ENCODE measurements at places on chromosomes 16 and 17.

DNA sequence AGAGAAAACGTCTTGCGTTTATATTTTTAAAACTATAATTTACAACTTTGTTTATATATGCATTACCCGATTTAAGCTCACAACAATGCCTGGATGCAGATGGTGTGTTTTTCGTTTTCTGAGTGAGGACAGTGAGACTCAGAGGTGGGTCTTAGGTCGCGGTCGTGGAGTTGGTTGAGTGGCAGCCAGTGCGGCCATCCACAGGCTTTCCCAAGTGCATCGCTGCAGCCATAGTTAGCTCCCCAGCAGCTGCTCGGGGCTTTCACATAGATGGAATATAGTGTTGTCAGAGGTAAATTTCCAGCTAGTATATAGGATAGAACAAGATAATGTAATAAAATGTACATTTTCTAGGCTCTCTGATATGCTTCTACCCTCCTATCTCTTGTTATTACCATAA, 417.8 kb downstream of the CDH13 start:
- DNase-seq, result no peak

GRCh38 chr17:68560966-68561720, 40.0 kb downstream of the FAM20A start:
- no peak for DNase-seq

DNA sequence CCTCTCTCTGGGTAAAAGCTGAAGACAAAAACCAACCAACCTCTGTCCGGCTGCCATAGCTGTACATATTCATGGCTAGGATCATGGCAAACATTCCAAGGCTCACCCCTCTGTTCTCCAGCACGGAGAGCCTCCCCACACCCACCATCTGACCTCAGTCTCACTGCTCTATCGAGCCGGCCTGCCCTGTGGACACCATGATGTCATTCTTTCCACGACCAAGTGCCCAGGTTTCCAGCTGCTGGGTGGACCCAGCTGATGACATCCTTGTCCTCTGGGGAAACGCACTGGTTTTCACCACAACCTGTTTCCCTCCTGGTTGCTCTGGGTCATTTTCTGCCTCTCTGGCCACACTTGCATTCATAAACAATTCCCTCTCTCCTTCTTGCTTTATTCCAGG, 67.7 kb downstream of the NDEL1 start:
- no peak for DNase-seq

DNA sequence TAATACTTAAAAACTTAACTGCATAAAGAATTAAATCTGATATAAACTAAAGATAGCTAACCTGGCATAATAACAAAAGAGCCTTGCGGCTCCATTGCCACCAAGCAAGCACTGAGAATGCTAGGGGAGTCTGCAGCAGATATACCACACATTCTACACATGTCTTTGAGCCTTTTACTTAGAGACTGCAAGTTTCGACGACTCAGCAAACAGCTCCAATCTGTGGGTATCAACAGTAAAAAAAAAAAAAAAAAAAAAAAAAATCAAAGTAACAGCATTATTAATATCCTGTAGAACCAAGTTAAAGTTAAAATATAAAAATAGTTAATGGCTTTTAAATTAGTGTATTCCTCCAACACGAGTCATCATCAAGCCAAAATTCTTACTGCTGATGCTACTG, 27.8 kb upstream of the INTS2 start:
- no peak for DNase-seq

DNA sequence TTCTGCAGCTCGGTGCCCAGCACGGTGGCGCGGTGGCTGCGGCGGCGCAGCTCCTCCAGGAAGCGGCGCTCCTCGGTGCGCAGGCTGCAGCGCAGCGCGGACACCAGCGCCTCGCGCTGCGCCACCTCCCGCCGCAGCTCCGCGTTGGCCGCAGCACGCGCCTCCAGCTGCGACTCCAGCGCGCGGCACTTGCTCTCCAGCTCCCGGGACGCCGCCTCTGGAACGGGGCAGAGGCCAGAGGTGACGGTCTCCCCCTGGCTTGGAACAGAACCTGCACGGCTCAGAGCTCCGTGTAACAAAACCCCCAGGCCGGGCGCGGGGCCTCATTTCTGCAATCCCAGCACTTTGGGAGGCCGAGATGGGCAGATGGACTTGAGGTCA, 13.2 kb upstream of the CLUH start:
- DNase-seq, result no peak

DNA sequence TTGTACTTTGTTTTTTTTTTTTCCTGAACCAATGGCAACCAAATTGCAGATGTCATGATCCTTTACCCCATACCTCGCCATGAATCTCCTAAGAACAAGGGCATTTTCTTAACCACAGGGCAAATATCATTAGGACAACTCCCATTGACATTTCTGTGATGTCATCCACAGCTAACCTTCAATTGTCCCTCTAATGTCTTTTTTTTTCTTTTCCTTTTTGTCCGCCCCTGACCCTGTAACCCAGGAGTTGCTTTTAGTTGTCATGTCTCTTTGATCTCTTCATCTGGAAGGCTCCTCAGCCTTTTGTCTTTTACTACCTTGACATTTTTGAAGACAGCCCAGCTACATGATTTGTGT, 410 bp upstream of the NAGPA start:
- DNase-seq, result no peak

DNA sequence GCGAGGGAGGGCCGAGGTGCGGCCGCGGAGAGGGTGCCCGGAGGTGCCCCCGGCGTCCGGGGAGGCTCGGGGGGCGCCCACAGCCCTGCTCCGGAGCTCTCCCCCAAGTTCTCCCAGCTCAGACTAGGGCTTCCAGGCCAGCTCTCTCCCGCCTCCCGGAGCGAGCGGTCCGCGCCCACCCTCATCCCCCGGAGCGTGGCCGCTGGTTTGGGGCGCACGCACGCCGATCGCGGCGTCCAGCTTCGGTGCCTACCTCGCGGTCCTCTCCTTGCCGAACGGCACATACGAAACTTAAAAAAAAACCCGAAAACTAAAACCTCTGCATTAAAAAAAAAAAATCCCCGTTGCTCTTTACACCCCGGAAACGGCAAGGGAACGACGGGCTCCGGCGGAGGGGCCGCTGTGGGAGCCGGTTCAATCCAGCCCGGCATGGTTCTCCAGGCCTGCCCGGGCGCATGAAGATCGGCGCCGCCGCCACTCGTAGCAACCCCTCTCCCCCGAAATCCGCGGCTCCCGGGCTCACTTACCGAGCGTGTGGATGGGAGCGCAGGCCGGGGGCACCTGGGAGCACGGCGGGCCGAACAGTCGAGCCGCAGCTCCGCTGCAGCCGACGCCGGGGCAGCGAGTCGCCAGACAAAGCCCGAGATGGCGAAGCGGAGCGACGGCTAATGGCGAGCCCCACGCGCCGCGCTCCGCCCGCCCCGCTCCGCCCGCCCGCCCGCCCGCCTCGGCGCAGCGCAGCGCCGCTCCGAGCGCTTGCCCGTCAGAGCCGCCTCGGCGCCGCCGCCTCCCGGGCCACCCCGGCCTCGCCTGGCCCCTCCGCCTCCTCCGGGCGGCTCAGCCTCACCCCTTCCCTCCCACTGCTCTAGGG, 973 bp upstream of the UBTF start:
- no peak for DNase-seq

DNA sequence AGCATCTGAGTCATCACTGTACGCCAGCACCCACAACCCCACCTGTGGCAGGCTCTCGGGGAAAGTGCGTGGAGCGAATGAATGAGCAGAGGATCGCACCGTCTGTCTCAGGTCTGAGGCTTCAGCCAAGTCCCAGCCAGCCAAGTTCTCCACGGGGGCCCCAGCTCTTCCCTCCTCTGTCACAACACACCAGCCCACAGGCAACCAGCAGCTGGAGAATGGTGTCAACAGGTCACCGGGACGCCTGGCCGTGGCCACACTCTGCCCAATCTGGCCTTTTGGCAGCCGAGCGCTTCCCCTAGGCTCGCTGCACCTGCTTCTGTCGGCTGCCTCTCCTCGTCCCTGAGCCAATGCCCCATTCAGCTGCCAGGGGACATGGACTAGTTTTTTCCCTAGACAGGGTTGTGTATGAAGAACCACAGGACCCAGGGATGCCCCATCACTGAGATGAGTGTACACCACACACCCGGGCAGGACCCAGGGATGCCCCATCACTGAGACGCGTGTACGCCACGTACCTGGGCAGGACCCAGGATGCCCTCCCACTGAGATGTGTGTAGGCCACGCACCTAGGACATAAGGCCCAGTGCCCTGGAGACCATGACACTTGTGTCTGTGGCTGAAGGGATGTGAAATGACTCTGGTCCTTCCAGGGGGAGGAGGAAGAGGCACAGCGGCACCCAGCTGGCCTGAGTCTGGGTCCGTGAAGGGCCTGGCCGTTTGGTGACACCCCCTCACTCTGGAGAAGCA, 52.8 kb downstream of the ABR start:
- no peak for DNase-seq

GRCh38 chr17:47603830-47604597, 45.7 kb upstream of the KPNB1 start:
- DNase-seq, result no peak

GRCh38 chr16:590188-590814, 435 bp downstream of the RAB40C start:
- DNase-seq, result peak; percentile 31

DNA sequence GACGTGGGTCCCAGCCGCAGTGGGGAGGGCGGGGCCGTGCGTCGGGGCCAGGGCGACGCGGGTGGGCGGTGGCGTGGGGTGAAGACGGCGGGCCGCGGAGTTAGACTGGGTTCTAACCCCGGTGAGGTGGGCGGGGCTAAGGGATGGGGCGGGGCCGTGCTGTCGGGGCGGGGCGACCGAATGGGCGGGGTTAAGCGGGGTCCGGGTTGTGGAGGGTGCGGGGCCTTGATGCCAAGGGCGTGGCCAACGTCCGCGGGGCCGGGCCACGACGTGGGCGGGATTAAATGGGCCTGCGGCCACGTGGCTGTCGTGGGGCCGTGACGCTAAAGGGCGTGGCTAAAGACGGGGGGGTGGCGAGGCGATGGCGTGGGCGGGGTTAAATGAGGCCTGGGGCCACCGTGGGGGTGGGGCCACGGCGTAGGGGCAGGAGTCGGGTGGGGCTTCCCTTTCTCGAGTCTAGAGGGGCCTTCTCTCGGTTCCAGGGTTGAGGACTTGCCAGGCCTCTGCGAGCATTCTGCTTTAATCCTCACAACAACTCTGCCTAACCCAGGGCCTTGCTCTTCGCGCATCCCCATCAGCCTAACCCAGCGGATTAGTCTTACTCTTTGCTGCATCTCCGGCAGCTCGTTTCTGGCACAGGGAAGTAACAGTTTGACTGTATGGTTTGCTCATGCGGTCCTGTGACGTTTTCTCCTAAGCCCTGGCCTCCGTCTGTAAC, 739 bp downstream of the TCF25 start:
- peak; percentile 89 for DNase-seq

DNA sequence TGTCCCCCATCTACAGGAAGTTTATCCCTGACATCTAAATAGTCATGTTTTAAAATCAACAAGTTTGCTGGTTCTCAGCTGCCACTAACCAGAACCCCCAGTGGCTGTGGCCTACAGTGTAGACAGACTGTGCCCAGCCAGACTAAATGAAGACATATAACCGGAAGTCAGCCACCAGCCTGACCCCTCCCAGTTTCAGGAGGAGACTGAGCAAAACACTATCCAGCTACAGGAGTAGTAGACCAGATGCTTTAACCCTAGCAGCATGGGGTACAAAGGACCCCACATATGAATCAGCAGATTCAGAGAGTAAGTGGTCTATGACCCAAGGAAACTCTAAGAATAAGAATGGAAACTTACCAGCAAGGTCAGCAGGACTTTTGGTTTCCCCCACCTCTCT, 83.4 kb downstream of the HIC1 start:
- no peak for DNase-seq

GRCh38 chr17:44878627-44879221, 20.5 kb downstream of the EFTUD2 start:
- DNase-seq, result peak; percentile 40

DNA sequence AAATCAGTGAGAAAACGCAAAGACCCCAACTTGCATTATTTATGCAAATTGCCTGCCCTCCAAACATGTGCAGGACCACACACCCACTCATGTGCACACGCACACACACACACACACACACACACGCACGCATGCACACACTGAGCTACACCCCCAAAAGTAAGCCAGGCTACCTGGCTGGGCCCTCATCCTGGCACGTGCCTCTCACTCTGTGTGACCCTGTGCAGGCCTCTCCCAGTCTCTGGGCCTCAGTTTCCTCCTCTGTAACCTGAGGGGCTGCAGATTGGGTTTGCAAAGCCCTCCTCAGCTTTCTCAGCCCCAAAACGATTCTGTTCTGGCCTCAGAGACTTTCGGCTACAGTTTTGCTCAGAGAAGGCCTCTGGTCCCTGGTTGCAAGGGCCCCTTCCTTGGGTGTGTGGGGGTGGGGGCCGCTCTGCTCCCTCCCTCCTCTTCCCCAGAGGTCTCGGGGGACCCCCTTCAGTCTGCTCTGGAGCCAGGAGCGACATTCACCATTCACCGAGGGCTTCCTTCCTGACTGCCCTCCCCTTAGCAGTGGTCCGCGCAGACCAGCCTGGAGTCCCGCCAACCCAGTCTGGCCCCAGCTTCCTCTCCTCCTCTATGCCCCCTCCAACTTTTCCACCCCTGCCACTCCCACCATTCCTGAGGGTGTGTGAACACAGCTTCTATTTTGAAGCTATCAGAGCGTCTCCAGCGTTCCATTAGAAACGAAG, 5.4 kb upstream of the PIK3R6 start:
- DNase-seq, result no peak

DNA sequence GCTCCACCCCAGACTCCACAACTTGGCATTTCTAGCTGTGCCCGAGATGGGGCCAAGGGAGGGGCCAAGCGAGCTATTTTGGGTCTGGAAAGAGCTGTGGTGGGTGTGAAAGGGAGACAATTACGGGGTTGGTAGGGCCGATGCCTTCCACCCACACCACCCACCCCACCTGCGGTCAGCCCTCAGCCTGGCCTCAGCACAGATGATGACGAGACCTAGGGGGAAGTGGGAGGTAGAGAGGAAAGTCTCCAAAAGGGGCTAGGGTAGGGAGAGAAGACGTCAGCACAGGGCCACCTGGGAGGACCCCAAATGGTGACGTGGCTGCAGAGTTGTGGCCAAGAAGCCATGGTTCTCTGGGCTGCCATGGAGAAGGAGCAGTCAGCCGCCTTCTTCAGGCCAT, 83.1 kb downstream of the SDK2 start:
- no peak for DNase-seq

DNA sequence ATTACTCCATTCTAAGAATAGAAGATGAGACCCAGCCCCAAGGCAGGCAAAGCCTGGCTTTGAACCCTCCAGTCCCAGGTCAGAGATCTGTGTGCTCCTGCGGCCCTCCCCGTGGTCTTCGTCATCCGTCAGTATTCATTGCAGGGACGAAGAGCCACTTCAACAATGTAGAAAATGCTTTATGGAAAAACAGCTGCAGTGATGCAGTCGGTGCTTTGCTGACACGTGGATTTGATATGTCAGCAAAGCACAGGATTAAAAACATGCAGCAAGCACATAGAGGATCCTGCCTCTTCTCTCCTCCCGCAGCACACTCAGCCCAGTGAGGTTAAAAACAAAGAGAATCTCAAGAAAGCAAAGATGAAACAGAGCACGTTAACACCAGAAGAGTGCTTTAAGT, 117.1 kb upstream of the AXIN2 start:
- DNase-seq, result no peak
